ENCODE measurements at places on chromosomes 2 and 18. TPM values are rescaled to one million over a fixed set of nuclear protein-coding genes. Genes with fewer than 3 reads are reported as not detected.
A peak's percentile ranks its signal among the peaks of the same experiment; 100 is the strongest.

- no peak for DNase-seq
Measured at GRCh38 chr2:240164586-240164985, 24.1 kb upstream of the OTOS start.

GRCh38 chr2:10548626-10549025 is 100.5 kb upstream of the ODC1 start:
- no peak for DNase-seq

DNA sequence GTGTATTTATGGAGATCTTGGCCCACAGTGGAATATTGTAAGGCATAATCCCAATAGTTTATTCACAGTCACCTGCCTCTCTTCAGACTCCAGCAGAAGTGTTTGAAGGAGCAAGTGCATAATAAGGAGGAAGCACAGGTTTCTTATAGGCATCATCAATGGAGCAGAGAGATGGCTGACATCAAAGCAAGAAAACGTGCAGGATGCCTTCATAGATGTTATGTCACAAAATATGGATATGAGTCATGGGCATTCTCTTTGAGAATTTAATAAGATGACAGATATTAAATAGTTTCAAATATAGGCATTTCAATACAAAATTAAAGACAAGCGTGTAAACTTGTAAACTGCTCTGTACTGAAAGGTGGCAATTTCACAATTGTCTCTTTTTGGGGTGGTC is 4.0 kb upstream of the RND3 start:
- no peak for DNase-seq

- no peak for DNase-seq
Measured at GRCh38 chr2:216878072-216878471, 18.2 kb upstream of the TNP1 start.

GRCh38 chr18:23964282-23965238 is 50.0 kb upstream of the TTC39C start:
- peak; percentile 48 for DNase-seq

- no peak for DNase-seq
Measured at GRCh38 chr18:9403795-9404564, 69.4 kb downstream of the TWSG1 start.

GRCh38 chr2:126979039-126980003 is 80.6 kb downstream of the TEX51 start:
- DNase-seq: no peak

DNA sequence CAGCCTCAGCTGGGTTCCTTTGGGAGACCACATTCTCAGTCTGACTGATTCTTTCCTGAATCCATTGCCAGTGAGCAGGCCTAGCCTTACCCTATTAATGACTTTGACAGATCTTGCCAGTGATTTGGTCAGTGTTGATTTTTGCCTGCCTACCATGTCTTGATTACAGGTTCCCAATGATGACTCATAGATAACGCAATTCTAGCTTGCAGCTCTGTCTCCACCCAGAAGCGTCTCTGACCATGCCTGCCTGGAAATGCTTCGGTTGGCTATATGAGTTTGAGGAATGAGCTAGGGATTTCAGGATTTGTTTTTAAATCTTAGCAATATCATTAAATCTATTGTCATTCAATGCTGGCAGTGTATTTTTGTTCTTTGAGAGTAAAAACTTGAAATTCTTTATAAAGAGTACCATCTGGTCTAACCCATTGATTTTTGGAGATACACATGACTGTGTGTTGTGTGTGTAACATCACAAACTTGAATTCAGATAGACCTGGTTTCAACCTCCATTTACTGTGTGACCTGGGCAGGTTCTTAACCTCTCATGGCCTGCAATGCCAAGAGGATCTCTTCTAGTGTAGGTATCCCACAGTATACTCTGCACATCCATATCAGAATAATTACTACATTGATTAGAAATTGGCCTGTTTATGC is 57.0 kb downstream of the CCDC150 start:
- no peak for DNase-seq

DNA sequence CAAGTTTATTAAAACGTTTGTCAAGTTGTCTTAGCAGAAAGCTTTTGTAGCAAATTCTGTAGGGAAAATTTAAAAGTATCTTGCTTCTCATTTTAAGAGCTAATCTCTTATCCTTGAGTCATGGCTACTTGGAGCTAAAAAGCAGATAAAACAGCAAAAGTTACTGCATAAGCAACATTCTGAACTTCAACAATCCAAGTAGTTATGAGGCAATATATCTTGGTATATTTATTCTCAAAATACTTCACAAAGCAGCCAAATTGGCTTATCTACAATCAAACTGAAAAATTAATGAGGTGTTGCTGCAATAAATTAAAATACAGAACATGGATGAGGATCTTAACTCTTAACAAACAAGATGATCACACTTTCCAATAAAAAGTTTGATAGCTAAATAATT is 306.5 kb downstream of the PIEZO2 start:
- no peak for DNase-seq

DNA sequence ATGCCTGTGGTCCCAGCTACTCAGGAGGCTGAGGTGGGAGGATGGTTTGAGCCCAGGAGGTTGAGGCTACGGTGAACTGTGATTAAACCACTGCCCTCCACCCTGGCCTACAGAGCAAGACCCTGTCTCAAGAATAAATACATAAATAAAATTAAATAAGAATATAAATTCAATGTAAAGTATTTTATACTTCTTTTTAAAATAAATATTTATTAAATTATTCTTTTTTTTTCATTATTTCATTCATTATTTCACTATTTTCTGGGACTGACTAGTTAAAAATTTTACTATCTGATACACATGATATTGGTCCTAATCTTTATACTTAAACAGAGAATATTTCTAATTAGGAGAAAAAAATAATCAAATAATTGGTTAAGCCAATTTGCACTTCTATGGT is 917.6 kb downstream of the ERBB4 start:
- no peak for DNase-seq

- no peak for DNase-seq
Measured at GRCh38 chr18:21448299-21448698, 152.2 kb downstream of the ESCO1 start.

DNA sequence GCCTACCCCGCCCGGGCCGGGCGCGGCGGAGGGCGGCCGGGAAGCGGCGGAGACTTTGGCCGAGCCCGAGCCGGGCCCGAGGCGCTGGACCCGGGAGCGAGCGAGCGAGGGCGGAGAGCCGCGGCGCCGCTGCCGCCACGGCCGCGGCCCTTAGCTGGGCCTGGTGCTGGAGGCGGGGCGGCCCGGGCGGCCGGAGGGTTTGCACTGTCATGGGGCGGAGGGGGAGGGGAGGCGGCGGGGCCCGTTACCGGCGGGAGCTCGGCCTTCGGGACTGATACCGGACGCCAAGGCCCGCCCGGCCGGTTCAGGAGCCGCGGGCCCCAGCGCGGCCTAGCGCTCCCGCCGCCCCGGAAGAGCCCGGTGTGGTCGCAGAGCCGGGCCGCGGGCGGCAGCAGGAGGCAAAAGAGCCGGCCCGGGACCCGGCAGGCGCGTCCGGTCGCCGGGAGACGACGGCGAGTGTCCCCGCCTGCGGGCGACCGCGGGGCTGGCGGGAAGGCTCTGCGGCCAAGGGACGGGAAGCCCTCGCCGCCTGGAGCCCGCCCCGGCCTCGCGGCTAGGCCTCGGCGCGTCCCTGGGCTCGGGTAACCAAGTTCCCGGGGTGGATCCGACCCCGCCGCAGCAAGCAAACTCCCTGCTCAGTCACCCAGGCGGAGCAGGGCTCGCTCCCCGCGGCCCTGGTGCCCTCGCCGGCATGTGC is 697 bp downstream of the KCMF1 start:
- DNase-seq: peak; percentile 72

- DNase-seq: no peak
Measured at GRCh38 chr18:69954719-69955480, 7.2 kb upstream of the CD226 start.

- no peak for DNase-seq
Measured at GRCh38 chr2:100765481-100765880, 54.5 kb upstream of the NPAS2 start.

DNA sequence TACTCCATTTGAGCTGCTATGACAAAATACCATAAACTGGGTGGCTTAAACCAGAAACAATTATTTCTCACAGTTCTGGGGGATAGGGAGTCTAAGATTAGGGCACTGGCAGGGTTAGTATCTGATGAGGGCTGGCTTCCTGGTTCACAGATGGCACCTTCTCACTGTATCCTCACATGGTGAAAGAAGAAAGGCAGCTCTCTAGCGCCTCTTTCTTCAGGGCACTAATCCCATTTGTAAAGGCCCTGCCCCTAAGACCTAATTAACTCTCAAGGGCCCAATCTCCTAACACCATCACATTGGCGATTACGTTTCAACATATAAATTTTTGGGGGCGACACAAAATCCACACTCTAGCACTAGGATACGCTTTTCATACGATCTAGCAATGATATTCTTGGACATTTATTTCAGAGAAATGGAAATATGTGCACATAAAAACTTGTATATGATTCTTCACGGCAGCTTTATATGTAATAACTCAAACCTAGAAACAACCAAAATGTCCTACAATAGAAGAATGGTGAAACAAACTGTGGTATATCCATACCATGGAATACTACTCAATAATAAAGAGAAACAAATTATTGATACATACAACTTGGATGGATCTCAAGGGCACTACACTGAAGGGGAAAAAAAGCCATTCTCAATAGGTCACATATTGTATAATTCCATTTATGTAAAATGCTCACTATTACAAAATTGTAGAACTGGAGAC is 111.0 kb downstream of the BCL2L11 start:
- DNase-seq: no peak

GRCh38 chr2:223465793-223466192 is 136.4 kb downstream of the SCG2 start:
- no peak for DNase-seq

- no peak for DNase-seq
Measured at GRCh38 chr2:126674075-126674744, 18.3 kb downstream of the GYPC start.

GRCh38 chr18:5998166-5998881 is 103.0 kb upstream of the TMEM200C start:
- no peak for DNase-seq

DNA sequence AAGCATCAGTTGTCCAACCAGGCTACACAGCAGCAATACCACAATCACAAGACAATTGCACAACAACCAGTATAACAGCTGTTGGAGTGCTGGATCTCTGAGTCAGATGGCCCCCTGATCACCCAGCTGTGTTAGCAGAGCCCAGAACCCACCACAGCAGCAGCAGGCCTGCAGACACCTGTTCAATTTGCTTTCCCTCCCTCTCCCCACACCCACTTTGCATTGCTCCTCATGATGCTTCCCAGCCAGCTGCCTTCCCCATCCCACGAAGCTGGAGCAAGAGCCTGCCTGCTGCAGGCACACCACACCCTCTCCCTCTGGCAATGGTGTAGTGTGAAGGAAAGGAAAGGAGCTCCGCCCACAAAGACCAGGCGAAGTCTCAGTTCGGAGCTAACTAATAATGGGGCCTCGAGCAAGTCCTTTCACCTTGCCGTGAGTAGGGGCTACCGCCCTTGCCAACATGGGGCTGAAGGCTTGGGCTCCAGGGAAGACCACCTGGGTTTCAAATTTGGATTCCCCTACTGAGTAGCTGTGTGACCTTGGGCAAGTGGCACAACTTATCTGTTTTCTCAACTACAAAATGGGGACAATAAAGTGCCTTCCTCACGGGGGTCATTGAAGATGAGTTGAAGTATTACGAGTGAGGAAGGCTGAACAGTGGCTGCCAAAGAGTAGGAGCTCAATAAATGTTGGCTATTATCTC is 19.4 kb upstream of the ZBTB7C start:
- no peak for DNase-seq

DNA sequence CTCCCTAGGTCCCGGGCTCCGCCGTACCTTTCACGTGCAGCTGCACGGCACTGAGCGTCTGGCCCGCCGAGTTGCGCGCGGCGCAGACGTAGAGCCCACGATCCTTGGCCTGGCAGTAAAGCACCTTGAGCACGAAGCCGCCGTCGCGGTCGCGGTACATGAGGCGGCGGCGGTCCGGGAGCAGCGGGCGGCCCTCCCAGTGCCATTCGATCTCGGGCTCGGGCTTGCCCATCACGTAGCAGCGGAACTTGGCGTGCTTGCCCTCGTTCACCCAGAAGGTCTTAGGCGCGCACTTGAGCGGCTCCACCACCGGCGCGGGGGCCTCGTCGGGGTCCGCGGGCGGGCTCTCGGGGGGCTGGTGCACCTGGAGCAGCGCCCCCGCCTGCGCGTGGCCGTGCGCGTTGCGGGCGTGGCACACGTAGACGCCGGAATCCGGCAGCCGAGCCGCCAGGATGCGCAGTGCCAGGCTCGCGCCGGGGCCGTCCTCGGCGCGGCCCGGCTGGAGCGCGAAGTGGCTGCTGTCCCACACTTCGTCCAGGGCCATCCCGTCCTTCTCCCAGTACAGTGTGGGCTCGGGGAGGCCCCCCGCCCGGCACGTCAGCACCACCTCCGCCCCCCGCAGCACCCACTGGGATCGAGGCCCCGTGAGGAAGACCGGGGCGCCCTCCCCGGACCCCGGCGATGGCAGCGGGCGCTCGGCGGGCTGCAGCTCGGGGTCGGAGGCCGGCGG is 980 bp downstream of the OBSL1 start:
- DNase-seq: no peak

- DNase-seq: no peak
Measured at GRCh38 chr2:102505290-102505689, 32.3 kb downstream of the SLC9A4 start.

DNA sequence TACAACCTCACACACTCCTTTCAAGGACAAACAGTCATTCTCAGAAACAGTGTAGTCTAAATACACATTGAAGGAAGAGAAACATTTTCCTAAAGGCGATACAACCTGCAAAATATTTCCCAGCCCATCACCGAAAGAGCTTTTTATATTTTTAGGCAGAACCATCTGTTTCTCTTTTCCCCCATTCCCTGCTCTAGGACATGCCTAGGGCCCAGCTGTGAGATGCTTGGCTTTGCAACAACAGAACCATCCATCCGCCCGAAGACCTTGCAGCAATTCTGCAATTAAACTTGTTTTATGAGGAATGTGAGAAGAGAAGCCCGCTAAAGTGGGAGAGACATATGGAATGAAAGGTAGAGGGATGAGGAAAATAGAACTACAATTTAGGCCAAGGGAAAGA is 105.6 kb upstream of the RFX8 start:
- no peak for DNase-seq

GRCh38 chr2:38523728-38524437 is 78.8 kb downstream of the HNRNPLL start:
- DNase-seq: no peak

Gene PRSS56
- polyA plus RNA-seq: not detected

Gene TBR1
- not detected for polyA plus RNA-seq

Gene PROM2
- not detected for polyA plus RNA-seq

Gene SCYGR4
- not detected for polyA plus RNA-seq

Gene EPB41L3
- polyA plus RNA-seq: 1.9 TPM

Gene SALL3
- not detected for polyA plus RNA-seq

Gene SSB
- 80.5 TPM for polyA plus RNA-seq

Gene CD207
- polyA plus RNA-seq: not detected

Gene KIAA2012
- not detected for polyA plus RNA-seq

Gene MZT2A
- 144 TPM for polyA plus RNA-seq

Gene LCT
- polyA plus RNA-seq: not detected

Gene PLA2R1
- not detected for polyA plus RNA-seq

Gene ASAP2
- polyA plus RNA-seq: not detected

Gene GCG
- not detected for polyA plus RNA-seq

Gene DSC2
- polyA plus RNA-seq: not detected

Gene ALPP
- not detected for polyA plus RNA-seq

Gene DNAJC5G
- polyA plus RNA-seq: not detected

Gene CXXC1
- polyA plus RNA-seq: 78.3 TPM

Gene MC4R
- polyA plus RNA-seq: not detected
